ENCODE measurements at places on chromosomes 11 and 22.

- DNase-seq: no peak
Observed at GRCh38 chr11:94678901-94679300, 89.3 kb upstream of the AMOTL1 start.

DNA sequence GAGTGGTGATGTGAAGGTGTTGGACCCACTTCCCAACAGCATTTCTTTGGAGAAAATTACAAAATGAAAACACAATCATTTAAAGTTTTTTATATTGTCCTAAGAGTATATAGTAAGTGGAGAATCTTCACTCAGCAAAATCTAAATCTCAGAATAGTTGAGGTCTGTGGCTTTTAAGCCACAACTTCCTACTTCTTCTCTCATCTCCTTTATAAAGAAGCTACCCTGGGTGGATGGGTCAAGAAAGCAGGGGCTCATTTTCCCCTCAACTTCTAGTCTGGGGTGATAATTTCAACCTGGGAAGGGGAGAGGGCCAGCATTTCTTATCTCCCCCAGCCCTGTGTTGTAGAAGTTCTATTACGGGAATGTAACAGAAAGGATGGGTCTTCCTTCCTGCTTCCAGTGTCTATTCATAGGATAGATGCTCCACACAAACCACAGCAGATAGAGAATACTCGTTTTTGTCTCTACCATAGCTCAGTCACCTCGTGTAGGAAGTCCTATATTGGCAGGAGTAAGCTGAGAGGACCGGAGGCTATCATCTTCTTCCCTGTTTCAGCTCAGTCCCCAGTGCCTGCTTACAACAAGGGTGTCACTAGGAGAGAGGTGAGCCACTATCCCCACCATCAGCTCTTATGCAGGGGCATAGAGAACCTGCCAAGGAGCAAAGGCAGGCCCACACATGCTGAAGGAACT, 341.5 kb downstream of the CASP12 start:
- DNase-seq: no peak

DNA sequence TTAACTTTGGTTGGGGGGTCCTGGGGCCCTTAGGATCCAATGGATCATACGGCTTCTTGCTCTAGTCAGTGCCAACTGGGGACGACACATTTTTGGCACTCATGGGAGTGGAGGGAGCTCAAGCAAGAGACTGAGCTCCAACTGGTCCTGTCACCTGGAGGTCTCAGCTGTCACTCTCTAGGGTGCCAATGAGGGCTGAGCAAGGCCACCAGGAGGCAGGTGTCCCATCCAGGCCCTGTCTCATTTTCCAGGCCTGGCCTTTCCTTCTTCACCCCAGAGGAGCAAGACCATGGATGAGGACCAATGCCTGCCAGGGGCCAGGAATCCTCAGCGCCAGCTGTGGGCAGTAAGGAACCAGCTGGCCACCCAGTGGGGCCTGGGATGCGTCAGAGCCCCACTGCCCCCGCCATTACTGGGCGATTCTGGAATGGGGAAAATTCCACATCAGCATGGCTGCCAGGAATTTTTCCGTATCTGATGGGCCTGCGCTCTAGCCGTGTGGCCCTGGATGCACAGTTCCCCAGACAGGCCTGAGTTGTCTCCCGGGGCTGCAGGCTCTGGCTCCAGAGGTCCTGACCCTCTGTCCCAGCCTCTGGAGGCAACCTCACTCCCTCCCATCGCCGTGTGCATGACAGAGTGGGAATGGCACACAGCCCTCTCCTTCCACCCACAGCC, 669 bp upstream of the GAL3ST1 start:
- DNase-seq: no peak

- no peak for DNase-seq
Observed at GRCh38 chr11:59754494-59754858, 700 bp upstream of the STX3 start.

- DNase-seq: peak; percentile 85
Observed at GRCh38 chr22:36775586-36775963, 344 bp downstream of the IFT27 start.

DNA sequence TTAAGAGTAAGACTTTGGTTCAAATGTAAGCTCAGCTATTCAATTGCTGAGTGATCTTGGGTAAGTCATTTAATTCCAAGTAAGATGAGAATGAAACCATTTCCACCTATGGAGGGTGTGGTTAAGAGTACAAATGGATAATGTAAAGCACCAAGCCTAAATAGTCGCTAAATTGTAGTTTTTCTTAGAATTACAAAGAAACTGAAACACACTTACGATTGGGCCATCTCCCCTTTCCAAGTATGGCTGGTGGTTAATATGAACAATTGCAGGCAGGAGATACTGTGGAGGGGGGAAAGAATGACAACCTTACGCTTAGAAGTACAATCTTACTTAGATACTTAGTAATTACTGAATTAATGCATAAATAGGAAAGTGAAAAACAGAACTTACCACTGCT, 8.2 kb downstream of the DDX17 start:
- no peak for DNase-seq

Measured in brain (organoid and tissue), 16 donors.